ENCODE measurements at places on chromosomes 5 and 9.
A peak's percentile ranks its signal among the peaks of the same experiment; 100 is the strongest.

- no peak for DNase-seq
Measured at GRCh38 chr5:82624062-82624461, 345.9 kb upstream of the RPS23 start.

DNA sequence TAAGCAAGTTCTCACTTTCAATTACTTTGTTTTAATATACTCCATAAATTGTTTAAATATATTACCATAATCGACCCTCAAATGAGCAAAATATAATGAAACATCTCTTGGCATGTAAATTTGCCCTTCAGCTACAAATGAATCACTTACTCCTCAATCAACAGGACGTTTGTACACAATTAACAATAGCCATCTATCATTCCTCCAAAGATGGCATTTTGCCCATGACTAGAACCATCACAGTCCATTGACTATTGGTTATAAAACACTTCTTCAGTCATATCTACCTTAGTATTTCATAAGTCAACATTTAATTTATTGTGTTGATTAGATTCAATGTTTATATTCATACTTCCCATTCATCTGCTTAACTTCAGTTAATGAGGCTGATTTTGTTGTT, 127.2 kb downstream of the CTNND2 start:
- DNase-seq: no peak

GRCh38 chr5:6872441-6873160, 159.4 kb downstream of the TENT4A start:
- no peak for DNase-seq

DNA sequence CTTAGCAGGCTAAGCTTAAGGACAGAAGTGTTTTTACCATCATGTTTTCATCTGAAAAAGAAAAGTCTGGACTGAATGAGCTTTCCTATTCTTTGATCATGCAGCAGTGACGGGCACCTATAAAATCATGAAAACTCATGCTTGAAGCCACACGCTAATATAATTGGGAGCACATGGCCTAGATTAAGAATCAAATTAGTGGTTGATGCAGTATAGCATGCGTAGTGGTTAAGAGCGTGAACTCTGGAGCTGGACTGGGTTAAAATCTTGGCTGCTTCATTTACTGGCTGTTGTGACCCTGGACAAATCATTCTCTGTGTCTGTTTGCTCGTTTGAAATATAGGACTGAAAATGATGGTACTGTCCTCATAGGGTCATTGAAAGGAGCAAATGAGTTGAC, 49.9 kb upstream of the IL13 start:
- DNase-seq: no peak

- no peak for DNase-seq
Measured at GRCh38 chr5:8981496-8981895, 564.4 kb downstream of the SEMA5A start.

DNA sequence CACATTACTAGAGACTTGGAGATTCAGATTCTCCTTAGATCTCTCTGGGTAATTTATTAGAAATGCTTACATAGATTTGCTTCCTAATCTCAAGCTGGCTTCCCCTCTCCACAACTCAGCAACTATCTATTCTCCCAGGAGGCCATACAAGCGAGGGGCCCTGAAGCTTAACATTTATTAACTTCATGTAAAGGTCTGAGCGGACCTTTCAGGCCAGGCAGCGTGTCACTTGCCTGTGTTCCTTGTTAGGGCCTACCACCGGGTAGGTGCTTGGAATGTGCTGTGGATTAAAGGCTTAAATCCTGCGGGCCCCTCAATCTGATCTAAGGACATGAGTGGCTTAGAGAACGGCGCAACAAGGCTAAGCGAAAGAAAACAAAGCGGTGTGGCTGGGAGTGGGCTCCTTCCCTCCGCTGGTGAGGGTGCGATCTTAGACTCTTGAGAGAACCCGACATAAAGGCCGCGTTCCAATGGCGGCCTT, 712 bp upstream of the HSPA4 start:
- DNase-seq: no peak

DNA sequence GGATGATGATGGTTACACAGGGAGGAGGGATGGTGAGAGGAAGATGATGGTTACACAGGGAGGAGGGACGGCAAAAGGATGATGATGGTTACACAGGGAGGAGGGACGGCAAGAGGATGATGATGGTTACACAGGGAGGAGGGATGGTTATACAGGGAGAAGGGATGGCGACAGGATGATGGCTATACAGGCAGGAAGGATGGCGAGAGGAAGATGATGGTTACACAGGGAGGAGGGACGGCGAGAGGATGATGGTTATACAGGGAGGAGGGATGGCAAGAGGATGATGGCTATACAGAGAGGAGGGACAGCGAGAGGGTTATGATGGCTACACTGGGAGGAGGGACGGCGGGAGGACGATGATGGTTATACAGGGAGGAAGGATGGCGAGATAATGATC, 64.1 kb upstream of the FCN1 start:
- no peak for DNase-seq

DNA sequence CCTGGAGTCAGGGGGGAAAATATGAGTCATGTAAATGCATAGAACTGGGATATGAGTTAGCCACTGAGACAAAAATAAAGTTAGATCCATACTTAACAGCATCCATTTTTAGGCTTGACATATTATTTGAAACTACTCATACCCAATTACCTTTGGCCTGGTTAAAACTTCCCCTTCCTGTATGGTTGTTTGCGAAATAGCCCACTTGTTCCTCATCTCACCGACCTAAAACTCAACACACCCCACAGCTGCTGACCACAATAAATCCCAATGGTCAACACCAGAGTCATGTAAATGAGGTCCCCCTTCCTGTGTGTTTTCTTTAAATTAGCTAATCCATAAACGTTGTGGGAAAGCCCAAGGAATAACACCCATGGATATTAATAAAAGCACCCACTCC, 55.2 kb upstream of the TMEM215 start:
- DNase-seq: no peak

GRCh38 chr9:109518621-109519335, 20.7 kb upstream of the PTPN3 start:
- DNase-seq: no peak

GRCh38 chr5:176508603-176509002, 28.6 kb downstream of the RNF44 start:
- no peak for DNase-seq

- peak; percentile 49 for DNase-seq
Measured at GRCh38 chr5:138974227-138975063, 99.3 kb upstream of the LRRTM2 start.

DNA sequence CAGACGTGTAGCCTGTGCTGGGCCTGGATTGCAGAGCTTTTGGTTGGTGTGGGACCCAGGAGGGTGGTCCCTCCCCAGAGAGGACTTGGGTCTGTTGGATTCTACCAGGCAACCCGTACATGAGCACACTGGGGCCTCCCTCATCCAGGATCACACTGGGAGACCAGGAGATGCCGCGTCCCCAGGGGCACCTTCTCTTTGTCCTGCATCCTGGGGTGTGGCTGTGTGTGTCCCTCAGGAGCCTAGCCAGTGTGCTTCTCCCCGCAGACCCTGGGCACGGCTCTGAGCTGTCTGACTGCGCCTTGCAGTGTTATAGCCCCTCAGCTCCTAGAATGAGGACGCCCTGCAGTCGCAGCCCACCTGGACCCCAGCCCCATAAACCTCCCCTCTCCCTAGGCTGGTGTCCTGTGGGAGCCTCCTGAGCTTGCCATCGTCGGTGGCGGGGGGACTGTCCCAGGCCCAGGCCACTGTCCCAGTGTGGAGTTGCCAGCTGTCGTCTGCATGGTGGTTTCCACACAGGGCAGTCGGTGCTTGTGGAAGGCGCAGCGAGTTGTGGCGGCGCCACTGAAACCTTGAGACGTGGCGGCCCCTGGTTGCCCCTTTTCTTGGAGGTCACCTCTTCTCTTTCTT, 27.6 kb downstream of the CEP72 start:
- no peak for DNase-seq

DNA sequence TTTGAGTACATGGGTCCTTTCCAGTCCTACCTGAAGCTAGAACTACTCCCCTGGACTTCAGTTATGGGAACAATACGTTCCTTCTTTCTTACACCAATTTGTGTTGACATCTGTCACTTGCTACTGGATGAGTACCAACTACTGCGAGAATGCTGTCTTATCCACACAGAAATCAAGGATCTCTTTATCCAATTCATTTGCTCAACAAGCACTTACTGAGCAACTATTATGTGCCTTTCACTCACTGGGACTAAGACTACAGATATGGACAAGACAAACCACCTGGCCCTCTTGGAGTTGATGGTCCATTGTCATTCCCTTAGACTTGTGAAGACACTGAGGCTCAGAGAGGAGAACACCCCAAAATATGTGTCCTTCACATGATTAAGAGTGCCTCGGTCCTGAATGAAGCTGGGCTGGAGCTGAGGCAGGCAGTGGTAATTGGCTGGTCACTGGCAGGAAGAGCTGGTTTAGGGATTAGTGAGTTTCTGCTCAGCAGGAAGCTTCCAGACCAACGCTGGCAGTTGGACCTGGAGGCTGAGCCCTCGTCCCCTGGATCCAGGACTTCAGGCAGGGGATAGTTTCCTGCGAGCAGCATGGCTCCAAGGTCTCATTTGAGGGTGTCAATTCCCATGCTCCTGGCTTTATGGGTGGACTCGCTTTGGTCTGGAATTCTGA, 8.4 kb upstream of the ARSI start:
- DNase-seq: no peak

DNA sequence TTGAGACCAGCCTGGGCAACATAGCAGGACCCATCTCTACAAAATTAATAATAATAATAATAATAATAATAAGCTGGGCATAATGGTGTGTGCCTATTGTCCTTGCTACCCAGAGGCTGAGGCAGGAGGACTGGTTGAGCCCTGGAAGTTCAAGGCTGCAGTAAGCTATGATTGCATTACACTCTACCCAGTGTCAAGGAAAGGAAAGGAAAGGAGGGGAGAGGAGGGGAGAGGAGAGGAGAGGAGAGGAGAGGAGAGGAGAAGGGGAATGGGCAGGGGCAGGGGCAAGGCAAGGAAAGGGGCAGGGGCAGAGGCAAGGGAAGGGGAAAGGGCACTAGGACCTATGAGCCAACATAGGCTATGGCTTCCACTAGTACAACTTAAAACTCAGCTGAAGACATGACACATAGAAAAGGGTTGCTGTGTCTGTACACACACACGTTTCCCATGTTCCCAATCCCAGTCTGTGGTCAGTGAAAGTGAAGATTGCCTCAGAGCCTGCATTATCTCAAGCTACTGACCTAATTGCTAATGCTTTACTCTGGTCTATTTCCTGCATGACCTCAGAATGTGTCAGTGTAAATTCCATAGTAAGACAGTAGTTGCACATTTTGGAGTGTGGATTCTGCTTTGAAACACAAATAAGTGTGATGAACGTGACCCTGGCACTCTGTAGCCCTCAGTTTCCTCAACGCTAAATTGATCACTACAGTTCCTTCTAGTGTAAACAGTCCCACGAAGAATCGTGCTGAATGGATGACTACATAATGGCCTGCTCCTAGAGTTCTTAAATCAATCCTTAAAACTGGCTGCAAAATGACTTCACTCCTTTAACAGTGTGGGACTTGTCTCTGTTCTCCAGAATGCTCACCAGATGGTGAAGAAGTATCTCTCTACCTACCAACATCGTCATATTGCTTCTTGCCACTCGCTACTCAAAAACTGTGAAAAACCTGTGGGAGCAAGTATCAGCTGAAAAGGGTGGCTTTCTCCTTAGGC, 497.0 kb downstream of the RAB3C start:
- peak; percentile 91 for DNase-seq

GRCh38 chr5:95369782-95370181, 21.4 kb upstream of the FAM81B start:
- DNase-seq: no peak

DNA sequence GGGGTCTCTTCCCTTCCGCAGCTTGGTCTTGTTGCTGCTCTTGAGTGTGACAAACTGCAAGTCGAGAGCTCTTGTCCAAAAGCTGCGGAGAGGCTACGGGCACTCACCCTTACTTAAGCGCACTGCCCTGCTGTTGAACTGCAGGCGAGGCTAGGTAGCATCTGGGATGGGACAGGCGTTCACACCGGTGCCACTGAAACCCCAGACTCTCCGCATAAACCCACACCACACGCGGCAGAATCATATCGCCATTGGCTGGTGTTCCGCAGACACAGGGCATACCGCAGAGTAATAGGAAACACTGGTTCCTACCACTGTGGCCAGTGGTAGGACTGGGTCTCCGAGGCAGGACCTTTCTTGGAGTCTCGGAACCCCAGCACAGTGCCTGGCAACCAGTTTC, 2.2 kb upstream of the NPR3 start:
- no peak for DNase-seq

DNA sequence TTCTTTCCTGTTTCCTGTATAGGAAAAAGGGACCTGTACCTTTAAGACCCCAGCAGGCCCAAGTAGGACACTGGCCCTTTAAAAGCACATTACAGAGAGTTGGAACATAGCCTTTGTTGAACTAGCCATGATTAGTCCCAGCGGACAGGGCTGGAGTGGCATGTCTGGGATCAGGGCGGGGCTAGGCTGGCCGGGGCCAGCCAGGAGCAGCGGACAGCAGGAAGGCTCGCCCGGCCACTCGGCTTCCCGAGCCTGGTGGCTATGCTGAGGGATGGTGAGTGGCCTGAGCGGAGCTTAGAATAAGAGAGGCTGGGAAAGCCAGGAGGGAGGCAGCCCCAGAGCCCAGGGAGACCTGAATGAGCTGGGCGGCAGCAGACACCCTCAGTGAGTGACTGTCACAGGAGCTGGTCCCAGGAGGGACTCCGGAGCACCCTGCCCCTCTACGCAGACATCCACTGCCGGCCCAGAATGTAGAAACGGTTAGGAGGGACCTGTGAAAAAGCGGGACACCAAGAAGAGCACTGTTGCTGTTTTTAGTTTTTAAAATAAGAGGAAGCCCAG, 92.1 kb downstream of the DAB2IP start:
- DNase-seq: peak; percentile 84

DNA sequence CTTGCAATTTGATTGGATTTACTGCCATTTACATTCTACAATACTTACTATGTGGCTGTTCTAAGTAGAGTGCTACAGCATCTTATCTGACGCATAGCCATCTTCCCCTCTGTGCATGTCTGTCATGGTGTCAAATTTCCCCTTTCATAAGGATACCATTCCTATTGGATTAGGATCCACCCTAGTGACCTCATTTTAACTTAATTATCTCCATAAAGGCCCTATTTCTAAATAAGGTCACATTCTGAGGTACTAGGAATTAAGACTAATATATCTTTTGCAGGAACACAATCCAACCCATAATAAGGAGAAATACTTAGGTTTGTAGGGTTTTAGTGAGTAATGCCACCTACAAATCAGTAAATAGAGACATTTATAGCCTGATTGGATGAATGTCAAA, 268.0 kb downstream of the ADAMTSL1 start:
- DNase-seq: no peak

DNA sequence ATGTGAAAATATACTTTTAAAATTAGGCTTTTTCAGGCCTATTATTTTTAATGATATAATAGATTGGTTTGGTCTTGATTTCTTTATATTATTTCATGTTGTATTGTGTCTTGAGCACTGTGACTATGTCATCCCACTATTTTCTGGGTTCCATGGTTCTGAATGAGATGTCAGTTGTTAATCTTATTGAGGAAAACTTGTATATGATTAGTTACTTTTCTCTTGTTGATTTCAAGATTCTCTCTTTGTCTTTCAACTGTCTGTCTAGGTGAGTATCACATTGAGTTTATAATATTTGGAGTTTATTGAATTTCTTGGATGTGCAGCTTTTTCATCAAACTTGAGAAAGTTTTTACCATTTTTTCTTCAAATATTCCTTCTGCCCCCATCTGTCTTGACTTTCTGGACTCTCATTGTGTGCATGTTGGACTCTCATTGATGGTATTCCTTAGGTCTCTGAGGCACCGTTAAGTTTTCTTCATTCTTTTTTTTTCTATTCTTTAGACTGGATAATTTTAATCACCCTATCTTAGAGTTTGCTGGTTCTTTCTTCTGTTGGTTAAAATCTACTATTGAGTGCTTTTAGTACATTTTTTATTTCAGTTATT, 175.8 kb downstream of the TMEM167A start:
- DNase-seq: no peak

GRCh38 chr9:93955111-93955980, at the start of gene BARX1:
Gene BARX1, minus strand, starts transcription at chr9:93955355. Its CDS starts 209 bp downstream, at chr9:93955146.
- peak; percentile 83 for DNase-seq

All from fibroblast of gingiva (primary cell).